ENCODE measurements at places on chromosomes 16 and 17.

GRCh38 chr17:64506576-64507412 is at the start of gene CEP95:
Gene CEP95, plus strand, starts transcription at chr17:64506977. Its CDS starts 121 bp downstream, at chr17:64507098.
- peak; percentile 96 for DNase-seq

DNA sequence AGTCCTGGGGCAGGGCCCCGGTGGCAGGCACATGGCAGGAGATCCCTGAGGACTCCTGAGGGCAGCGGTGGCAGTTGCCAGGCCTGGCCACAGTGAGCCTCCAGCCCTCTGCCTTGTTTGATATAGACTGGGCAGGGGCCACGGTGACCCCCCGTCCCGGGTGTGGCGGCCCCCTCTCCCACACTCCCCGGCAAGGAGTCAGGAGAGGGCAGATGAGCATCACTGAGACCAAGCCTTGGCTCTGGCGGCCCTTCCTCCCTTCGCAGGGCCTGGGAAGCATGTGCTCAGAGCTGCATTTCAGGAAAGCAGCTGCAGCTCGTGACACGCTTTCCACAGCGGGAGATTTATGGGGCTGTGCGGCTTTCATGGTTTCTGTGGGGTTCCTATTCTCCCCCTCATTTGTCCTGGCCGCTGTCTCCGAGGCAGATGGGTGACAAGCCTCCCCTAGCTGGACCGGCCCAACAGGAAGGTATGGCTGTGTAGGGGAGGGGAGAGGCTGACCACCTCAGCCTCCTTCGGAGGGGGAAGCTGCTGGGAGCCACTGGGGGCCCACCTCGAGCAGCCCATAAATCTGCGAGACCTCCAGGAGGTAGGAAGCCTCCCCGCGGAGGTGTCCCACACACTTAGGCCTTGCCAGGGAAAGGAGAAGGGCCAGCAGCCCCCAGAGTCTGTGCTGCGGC is 211.4 kb downstream of the NTN1 start:
- no peak for DNase-seq

GRCh38 chr16:86211800-86212199 is 298.5 kb upstream of the FOXF1 start:
- DNase-seq = no peak

DNA sequence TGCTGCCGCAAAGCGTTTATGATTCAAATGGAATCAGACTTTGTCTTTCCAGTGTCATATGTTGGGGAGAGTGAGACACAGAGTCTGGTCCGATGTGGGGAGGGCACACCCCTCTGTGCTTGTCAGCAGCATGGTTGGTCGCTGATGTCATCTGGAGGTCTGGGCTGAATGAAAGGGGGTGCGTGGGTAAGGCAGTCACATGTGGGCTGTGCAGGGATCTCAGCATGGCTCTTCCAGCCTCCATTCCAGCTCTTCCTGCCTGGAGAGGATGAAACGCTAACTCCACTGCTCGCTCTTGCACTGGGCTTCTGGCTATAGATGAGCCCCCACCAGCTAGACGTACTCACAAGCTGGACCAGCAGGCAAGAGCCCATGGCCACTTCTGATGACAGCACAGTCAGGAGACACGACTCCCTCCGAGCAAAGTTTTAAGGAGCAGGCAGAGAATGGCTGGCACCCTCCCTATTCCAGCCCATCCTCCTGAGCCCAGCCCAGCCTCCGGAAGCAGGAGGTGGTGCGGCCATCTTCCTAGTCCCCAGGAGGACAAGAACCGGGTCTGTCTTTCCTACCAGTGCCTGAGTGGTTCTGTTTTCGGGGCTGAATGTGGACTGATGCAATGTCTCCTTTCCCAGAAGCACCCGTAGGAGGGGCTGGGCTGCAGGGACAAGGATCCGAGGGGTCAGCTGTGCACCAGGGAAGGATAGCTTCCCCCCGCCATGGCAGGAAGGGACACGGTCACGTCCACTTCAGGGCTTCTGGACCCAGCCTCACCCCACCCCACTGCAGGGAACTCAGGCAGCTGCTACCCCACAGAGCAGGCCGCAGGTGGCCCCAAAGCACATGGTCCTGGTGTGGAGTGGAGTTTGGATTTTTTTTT is 41.5 kb upstream of the CBFA2T3 start:
- DNase-seq = no peak

GRCh38 chr17:17343896-17344506 is 40.8 kb downstream of the NT5M start:
- no peak for DNase-seq

DNA sequence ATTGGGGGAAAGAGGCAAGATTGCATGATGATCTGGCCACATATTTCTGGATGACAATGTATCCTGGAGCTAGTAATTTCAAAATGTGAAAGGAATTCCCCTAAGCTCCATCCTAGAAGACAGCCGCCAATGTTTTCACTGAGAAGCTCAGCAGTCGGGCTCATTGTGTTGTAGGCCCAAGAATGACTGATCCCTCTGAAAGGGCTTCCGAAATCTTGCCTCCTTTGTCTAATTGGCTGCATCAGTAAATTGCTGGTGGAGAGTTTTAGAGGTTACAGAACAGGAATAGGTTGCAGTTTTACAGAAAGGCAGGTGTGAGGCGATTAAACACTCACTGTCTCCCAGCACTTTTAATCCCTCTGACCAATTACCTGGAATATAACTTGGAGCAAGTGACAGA is 464.1 kb upstream of the SALL1 start:
- no peak for DNase-seq

- no peak for DNase-seq
Observed at GRCh38 chr16:12319428-12320035, 343.0 kb downstream of the SNX29 start.

All from activated CD4-positive, alpha-beta memory T cell treated with anti-CD3 and anti-CD28 coated beads for 36 hours (primary cell).